ENCODE measurements at places on chromosomes 16 and 17.
A peak's percentile ranks its signal among the peaks of the same experiment; 100 is the strongest.

- no peak for DNase-seq
Observed at GRCh38 chr16:74623839-74624235, 16.9 kb upstream of the GLG1 start.

GRCh38 chr16:23374721-23375510, 72.8 kb downstream of the SCNN1B start:
- DNase-seq = no peak

- DNase-seq = no peak
Observed at GRCh38 chr16:593807-594206, 3.9 kb downstream of the RAB40C start.

- no peak for DNase-seq
Observed at GRCh38 chr17:43839670-43840108, 6.7 kb upstream of the MPP3 start.

- DNase-seq = no peak
Observed at GRCh38 chr17:17420082-17420481, 56.7 kb upstream of the MED9 start.

DNA sequence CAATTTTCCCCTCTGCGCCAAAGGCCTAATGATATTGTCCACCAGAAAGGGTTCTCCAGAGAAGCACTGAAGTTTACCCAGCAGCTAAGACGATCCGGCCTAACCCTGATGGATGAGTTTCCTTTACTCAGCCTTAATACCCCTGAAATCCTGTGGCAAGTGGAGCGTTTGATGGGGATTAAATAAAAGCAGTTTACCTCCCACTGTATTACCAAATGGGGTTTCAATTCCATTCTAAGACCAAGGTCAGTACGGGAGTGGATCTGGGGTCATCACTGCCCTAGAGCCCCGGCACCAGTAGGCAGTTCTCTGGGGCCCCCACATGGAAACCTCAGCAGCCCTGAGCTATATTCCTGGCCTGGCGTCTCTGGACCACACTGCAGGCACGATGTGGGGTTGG, 97.1 kb upstream of the NOL11 start:
- DNase-seq = no peak

DNA sequence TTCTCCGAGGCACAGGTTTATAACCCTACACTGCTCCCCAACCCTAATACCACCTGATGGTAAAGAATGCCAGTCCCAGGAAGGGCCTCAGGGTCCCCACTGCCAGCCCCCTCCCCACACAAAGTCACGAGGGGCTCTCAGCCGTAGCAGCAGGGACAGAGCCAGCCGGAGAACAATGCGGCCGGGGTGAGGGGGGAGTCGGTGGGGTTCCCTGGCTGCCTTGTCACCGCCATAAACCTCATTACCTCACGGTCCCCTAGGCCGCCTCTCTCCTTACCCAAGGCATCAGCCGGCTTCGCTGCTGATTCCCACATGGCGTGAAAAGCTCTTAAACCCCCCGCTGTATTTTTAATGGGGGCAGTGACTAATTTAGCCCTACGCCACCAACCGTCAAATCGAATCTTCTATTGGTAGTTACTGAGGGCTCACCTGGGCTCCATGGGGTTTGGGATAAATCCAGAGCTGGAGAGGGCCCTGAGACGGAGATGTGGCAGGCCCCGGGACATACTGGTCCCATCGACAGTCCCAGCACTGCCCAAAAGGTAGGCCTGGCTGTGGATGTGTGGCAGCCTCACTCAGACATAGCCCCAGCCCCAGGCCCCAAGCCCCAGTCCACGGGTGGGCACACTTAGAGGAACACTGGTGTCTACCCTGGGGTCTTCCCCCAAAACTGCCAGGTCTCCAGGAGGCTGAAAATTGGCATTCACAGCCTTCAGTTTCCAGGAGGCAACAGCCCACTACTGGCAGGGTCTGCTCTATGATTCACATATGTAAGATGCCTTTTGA, 115.3 kb downstream of the C16orf78 start:
- no peak for DNase-seq

- no peak for DNase-seq
Observed at GRCh38 chr17:75526555-75527270, 1.2 kb downstream of the LLGL2 start.

GRCh38 chr17:21774263-21774662, 81.9 kb downstream of the KCNJ18 start:
- no peak for DNase-seq

GRCh38 chr17:48545022-48545375, at the start of gene HOXB2:
TSS of gene HOXB2 (minus strand) at chr17:48545109. CDS start at chr17:48544911, 198 bp downstream.
- DNase-seq = no peak

- DNase-seq = no peak
Observed at GRCh38 chr17:66373944-66374817, 71.8 kb downstream of the PRKCA start.

- DNase-seq = no peak
Observed at GRCh38 chr16:85926370-85926769, 27.4 kb downstream of the IRF8 start.

DNA sequence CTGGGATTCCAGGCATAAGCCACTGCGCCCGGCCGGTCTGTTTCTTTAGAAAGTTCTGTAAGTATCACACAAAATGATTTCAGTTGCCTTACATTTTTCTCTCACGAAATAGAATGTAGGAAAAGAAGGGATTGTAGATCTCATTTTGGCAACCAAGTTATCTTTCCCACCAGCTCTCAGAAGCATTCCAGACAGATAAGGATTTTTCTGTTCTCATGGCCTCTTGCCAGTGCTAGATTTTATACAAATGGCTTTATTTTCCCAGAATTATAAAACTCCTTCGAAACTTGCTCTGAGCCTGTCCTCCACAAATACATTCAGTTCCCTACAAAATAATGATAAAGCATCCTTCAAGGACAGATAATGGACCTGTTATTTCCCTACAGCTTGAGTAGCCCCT, 46.9 kb downstream of the LCMT1 start:
- no peak for DNase-seq

- DNase-seq = no peak
Observed at GRCh38 chr17:48649741-48650140, 23.6 kb upstream of the HOXB9 start.

GRCh38 chr17:77160091-77160874, 19.5 kb downstream of the SEC14L1 start:
- no peak for DNase-seq

GRCh38 chr17:62643496-62643895, 16.0 kb downstream of the MRC2 start:
- DNase-seq = no peak

- DNase-seq = no peak
Observed at GRCh38 chr16:67961551-67961957, 6.9 kb downstream of the SLC12A4 start.

DNA sequence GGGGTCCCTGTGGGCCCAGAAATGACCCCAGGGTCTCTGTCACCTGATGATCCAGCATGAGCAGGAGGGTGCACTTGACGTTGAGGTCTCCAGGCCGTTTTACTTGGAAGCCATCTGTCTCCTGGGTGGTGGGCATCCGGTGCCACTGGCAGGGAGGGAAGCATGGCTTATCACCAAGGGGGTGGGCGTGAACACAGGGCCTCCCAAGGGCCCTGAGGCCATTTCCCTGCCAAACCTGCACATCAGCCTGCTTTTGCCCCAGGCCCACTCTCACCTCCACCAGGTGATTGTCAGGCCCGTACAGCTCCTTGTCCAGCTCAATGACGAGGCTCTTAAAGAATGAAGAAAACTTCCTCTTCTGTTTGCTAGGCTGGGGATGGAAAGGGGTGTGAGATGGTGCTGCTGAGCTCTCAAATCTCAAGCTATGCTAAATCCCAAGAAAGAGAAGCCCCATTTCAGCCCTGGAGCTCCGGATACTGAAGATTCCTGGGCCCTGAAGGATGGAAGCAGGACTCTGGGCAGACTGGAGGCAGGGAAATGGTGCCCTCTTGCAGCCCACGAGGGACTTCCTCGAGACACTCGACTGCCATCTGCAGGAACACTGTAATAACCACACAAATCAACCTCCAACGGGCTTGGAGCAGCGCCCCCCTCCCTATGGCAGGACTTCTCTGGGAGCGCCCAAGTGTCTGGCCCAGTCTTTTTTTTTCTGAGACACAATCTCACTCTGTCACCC, 7.1 kb upstream of the FTSJ3 start:
- DNase-seq = peak; percentile 62

GRCh38 chr16:4957720-4958509, at the start of gene SEC14L5:
TSS of gene SEC14L5 (plus strand) at chr16:4958330. CDS start at chr16:4959324, 994 bp downstream.
- DNase-seq = peak; percentile 99

GRCh38 chr16:85504242-85504641, 108.9 kb upstream of the GSE1 start:
- DNase-seq = no peak

DNA sequence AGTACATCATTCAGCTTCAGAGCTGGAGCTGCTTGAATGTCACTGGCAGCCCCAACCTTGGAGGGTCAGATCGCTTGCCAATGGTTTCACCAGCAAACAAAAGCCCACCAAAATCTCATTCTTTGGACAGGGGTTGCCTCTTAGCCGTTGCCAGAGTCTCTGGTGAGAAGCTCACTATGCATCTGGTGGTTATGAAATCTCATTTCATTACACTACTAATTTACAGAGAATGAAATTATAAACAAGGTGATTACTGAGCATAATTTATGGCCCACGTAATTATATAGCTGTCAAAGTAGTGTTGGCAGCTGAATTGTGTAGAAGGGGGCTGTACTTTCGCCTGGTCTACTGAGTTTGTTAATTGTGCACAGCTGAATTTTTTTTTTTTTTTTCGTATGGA, 688.9 kb upstream of the KIF2B start:
- no peak for DNase-seq

GRCh38 chr16:58850678-58851020, 116.5 kb upstream of the GOT2 start:
- no peak for DNase-seq

DNA sequence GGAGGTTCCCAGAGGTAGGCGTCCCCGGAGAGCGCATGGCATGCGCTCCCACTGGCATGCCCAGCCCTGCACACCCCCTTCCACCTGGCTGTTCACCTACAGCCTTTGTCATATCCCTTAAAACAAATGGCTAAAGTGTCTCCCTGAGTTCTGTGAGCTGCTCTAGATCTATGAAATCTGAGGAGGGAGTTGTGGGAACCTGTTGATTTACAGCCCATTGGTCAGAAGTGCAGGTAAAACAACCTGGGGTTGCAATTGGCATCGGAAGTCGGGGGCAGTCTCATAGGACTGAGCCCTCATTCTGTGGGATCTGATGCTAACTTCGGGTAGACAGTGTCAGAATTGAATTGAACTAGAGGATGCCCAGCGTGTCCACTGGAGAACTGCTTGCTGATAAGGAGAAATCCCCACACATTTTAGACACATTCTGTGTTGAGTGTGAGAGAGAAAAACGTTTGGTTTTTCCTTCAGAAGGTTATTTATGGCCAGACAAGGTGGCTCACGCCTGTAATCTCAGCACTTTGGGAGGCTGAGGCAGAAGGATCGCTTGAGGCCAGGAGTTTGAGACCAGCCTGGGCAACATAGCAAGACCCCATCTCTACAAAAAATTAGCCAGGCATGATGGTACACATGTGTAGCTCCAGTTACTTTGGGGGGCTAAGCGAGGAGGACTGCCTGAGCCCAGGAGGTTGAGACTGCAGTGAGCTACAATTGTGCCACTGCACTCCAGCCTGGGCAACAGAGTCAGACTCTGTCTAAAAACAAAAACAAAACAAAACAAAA, 22.1 kb upstream of the GSG1L start:
- no peak for DNase-seq

- DNase-seq = no peak
Observed at GRCh38 chr16:48082516-48082915, 73.3 kb downstream of the ABCC12 start.

DNA sequence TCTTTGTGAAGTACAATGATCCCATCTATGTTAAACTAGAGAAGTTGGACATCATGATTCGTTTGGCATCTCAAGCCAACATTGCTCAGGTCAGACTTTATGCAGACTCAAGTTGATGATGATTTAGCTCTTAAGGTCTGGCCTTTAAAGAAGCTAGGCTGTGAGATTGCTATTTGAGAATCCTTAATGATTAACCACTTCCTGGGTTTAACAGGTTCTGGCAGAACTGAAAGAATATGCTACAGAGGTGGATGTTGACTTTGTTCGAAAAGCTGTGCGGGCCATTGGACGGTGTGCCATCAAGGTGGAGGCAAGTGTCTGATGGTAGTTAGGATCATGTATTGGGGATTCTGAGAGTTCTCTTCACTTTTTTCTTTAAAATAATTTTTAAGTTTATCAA, 40.3 kb downstream of the AP2B1 start:
- DNase-seq = no peak

- no peak for DNase-seq
Observed at GRCh38 chr17:56034197-56034635, 119.1 kb upstream of the ANKFN1 start.

- DNase-seq = peak; percentile 65
Observed at GRCh38 chr17:35094902-35095301, 24.8 kb downstream of the RAD51D start.

DNA sequence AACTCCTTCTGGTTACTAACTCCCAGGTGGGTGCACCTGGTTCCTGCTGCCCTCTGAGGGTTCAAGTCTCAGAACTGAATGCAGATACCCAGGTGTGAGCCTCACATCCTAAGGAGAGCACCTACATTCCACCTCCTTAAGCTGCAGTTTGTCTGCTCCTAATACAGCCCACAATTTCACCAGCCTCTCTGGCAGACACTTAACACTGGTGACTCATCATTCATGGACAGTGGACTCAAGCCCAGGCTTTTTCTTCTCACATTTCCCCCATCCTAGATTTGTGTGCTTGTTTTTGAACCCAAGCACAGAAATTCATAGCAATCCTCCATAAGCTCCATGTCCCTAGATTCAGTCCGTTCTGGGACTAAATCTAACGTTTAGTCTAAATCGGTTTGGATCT, 7.0 kb upstream of the MAF start:
- DNase-seq = no peak

- DNase-seq = no peak
Observed at GRCh38 chr17:61498042-61498994, 46.1 kb downstream of the TBX4 start.
